ENCODE measurements at places on chromosomes 7 and 10.

- no peak for DNase-seq
Measured at GRCh38 chr10:74641659-74642058, 184.7 kb upstream of the KAT6B start.

DNA sequence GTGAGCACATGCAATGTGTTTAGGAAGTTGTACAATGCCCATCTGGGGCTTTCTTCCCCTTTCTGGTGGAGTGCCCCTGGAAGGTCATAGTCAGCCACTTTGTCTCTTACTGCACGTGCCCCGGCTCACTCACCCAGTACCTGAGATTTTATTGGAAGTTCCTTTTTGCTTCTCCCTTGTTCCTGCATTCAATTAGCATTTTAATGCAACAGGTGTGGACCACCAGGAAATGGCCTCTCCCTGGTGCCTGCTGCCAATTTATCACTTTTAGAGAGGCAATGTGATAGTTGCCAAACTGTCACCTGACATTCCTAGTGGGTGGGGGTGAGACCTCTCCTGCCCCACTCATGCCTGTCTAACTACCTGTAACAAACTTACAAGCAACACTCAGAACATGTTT, 293.4 kb upstream of the DKK1 start:
- no peak for DNase-seq

DNA sequence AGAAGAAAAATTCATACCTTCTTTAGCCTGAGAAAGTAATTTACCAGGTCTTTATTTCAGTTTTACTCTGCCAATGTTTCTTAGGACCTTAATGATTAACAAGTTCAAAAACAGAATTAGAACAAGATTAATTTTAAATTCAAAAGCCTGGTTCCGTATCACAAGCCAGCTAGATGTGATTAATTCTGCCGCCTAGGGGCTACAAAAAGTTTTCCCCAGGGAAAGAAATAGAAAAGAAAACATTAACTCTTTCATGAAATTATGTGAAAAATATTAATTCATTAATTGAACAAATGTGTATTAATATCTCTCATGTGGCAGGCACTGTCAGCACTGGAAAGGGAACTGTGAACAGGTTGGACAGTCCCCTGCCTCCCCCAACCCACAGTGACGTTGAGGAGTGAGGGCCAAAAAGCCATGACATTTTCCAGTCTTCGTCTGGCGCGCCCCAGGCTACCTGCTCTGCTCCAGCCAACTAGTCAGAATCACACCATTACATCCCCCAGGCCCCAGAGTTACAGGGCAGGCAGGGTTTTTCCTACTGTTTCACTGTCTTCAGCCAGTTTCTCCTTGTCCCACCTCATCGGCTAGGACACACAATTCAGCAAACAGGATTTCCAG, 20.1 kb downstream of the TMEM176A start:
- no peak for DNase-seq

DNA sequence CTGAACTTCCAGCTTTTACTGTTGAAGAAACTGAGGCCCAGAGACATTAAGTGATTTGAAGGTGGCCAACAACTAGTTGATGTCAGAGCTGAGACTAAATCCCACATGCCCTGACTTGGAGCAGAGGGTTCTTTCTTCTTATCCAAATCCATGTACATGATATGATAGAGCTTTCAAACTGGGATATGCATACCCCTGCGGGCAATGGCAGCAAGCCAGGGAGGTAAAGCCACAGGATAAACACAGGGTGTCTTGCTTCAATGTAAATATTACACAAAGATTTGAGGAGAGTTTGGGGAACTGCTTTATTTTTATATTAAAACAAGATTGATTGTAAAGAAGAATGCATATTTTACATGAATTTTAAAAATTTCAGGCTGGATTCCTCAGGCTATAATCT, 2.3 kb upstream of the LRRC72 start:
- DNase-seq, result no peak

DNA sequence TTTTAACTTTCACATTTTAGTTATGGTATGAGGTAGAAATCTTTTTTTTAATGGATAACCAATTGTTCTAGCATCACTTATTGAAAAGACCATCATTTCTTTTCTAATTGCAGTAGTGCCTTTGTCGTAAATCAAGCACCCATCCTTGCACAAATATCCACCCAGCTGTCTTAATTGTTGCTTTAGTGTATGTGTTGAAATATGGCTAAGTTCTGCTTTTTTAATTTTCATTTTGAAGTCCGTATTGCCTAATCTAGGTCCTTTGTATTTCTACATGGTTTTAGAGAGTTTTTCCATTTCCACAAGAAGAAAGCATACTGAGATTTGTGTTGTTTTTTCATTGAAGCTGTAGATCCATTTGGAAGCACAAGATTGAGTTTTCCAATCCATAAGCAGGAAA, 259.6 kb upstream of the SEMA3E start:
- no peak for DNase-seq

- no peak for DNase-seq
Measured at GRCh38 chr7:150876817-150877526, 24.7 kb downstream of the AOC1 start.

Data from cortex of kidney (tissue), 1 donor.